ENCODE measurements at places on chromosomes 3 and 15.

GRCh38 chr3:185709251-185709955 lies 115.4 kb downstream of the IGF2BP2 start:
- no peak for DNase-seq

- no peak for DNase-seq
These were observed 157.9 kb downstream of the FOXP1 start for GRCh38 chr3:71425491-71426071.

DNA sequence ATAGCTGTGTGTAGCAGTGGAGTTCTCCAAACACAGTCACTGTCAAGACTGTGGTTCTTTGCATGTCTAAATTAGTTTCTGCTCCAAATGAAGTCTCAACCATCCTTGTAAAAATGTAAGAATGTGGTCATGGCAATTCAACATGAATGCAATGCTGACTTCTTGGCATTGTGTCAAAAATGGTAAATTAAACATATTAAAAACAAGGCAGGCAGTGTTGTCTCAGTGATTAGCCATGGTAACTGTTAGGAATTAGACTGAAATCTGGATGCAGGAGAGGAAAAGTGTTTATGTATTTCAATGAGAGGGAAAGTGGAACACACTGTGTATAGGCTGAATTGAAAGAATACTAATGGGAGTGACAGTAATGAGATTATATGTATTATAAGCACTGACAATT lies 597.2 kb downstream of the EDEM1 start:
- no peak for DNase-seq

- DNase-seq: no peak
These were observed 46.3 kb downstream of the SENP7 start for GRCh38 chr3:101466465-101467309.

GRCh38 chr3:53804697-53805462 lies 41.3 kb downstream of the CHDH start:
- DNase-seq: peak; percentile 52

- DNase-seq: no peak
These were observed 111.1 kb upstream of the VGLL3 start for GRCh38 chr3:87101861-87102625.

DNA sequence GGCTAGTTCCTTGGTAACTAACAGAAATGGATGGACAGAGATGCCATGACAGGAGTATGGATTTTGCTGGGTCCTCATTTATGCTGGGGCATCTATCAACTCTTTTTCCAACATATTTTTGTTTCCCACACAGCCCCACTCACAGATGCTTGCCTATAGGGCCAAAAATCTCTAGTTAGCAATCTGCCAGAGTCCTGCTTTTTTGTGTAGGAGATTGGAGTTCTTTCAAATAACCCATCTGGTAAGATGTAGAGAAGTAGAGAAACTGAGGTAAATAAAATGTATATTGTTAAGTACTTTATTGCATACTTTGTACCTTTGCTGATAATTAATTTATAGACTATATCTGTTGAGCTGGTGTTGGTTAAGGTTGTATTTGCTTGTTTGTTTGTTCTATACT lies 456.5 kb upstream of the GOLIM4 start:
- DNase-seq: no peak

DNA sequence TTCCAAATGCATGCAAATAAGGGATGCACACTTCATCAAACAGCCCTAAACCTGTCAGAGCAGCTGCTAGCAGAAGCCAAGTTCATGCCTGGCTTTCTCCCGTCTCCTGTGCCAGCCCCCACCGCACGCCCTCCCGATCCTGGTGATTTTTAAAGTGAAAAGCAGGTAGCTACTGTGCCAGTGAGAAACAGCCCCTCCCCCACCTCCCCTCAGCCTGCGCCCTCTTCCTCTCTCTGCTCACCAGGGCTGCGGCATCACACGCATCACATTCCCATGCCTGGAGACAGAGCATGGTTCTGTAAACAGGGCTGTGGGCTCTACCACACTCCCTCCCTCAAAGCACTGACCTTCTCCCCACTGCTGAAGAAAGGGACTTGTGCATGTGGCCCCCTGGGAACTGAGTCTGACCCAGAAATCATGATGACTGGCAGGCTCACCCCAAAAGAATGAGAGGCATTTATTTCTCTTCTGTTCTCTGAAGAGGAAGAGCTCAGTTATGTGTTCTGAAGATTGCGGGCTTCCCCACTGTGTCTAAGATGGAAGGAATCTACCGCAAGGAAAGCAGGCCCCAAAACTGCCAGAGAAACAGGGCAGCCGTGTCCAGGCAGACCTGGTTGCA lies 14.5 kb upstream of the SLC6A1 start:
- DNase-seq: no peak

DNA sequence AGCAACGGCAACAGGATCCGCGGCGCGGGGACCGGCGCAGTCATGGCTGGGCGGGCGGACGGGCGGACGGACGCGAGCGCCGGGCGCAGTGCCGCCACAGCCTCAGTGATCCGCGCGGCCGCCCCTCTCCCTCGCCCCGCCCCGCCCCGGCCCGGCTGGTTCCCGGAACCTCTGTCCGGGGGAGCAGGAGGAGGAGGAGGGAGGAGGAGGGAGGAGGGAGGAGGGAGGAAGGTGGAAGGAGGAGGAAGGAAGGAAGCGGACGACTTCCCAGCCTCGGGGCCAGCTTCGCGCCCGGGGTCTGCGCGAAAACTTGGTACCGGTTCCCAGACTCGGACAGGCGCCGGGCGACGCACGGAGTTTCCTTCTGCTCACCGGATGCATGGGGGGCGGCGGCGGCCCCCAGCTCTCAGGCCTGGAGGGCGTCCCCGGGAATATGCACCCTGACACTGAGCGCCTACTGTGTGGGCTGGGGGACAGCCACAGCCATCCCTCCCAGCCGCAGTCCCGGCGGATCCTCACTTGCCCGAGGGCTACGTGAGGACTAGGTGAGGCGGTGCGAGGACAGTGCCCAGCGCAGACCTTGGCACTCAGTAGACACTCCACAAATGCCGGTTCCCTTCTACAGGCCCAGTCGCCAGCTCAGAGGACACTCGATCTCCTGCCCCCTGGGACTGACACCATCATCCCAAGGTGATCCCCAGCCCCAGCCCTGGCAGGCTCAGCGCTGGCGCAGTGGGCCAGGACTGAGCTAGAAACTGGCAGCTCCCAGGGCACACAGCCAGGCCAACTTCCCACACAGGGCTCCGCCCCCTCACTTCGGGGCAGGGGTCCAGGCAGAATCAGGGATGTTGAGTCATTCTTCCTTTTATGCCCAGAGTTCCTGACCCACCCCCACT lies at the start of gene SHISA5:
Gene SHISA5 (minus strand): TSS at position 124 of the 896 bp plus-strand sequence. CDS start 80 bp downstream, at position 44.
- peak; percentile 4 for DNase-seq

GRCh38 chr3:120021523-120021922 lies 72.7 kb downstream of the GSK3B start:
- DNase-seq: no peak

DNA sequence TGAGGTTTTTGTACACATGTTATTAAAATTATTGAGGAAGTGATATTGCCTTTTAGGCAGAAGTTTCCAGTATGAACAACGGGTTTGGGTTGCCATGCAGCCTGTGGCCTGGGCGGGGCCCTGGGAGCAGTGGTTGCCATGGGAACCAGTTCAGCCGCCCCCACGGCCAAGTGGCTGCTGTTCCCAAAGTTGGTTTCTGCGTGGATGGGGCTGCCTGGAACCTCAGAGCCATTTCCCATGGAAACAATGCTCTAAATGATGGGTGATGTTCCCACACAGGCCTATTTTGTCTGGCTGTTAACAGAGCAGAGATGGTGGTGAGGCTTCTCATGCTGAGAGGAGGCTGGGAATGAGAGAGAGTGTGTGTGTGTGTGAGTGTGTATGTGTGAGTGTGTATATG lies 19.5 kb downstream of the MRAS start:
- DNase-seq: no peak

GRCh38 chr3:174931473-174932353 lies 72.6 kb downstream of the NAALADL2 start:
- DNase-seq: peak; percentile 25

DNA sequence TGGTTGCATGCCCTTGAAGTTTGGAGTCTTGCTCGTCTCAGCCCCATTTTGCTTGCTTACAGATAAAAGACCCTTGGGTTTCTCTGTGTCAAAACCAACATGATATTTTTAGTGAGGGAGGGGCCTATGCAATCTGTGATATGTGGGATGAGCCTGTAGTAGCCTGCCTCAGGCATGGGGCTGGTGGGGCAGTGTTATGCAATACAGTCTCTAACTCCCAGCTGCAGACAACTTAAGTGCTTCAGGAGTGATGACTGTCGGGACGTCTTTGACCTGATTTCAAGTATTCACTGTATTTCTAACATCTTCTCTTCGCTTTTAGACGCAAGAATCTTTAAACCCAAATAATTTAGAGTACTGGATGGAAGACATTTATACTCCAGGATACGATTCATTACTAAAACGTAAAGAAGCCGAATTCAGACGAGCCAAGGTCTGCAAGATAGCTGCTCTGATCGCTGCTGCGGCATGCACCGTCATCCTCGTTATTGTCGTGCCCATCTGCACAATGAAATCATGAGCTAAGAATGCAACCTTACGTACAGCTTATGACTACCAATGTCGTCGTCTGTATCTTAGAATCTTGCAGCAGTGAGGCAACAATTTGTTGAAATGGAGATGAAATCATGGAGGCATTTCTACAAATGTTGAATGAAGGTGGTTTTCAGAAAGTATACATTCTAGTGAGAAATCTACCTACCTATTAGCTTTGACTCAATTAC lies 35.9 kb downstream of the MINAR1 start:
- DNase-seq: no peak

DNA sequence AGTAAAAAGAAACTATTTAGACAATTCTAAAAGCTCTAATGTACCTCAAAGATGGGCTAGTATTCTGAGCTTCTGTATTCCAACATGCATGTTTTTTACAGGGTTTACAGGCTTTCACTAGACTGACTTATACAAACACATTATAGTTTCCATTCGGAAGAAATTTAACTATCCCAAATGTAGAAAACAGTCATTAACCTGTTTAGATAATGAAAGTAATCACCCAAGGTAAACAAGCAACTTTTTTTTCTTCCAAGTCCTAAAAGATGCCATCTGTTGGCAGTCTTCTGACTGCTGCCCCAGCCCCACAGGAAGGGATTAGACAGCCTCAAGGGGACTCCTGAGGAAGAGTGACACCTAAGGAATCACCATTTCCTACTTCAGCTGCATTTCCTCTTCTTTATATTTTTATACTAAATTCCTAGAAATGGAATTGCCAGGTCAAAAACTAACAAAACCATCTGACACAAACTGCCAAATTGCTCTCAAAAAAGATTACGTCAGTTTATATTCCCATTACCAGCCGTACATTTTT lies 25.5 kb downstream of the SIN3A start:
- no peak for DNase-seq

DNA sequence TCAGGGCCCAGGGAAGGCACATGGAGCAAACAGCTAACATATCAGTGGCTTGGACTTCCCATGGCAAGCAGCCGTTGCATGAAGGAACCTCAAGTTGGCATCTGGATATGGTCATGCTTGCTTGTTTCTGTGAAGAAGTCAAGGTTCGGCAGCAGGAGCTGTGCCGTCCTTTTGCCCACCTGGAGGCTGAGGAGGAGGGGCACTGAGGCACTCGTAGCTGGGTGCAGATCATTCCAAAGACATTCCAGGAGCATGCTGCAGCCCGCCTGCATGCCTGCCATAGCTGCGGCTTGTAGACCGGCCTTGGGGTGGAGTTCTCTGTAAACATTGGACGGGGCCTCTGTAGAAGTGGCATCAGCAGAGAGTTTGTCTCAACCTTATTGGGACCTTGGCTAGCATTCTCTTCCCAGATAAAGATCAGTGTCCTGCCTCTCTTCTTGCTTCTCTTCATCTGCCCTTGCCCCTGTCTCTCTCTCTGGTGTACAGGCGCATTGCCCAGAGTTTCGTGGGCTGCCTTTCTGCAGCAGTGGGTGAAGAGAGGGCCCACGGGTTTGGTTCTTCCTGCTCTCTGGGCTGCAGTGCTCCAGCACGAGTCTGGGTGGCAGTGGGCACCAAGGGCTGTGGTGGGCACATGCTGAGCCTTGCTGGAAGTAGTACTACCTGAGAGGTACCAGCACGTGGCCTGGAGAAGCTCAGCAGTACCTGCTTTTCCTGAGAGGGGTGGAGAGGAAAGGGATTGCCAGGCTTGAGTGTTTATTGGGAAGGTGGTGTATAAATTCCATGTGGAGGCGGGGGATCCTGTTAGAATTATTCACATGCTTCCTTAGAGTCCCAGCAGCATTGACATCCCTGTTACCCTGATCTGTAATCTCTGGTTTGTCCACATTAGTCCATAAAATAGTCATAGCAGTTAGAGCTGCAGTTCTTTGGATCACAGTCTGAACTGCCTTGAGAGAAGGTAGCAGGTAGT lies 49.4 kb downstream of the CHCHD6 start:
- no peak for DNase-seq
